Fibroblast of skin of right biceps (primary cell): ENCODE measurements at places on chromosomes 6 and 20.
A peak's percentile ranks its signal among the peaks of the same experiment; 100 is the strongest.

GRCh38 chr20:38133680-38134426 is 31.2 kb downstream of the TGM2 start:
- no peak for DNase-seq

- no peak for DNase-seq
Observed at GRCh38 chr6:154012852-154013251, 26.2 kb upstream of the OPRM1 start.

DNA sequence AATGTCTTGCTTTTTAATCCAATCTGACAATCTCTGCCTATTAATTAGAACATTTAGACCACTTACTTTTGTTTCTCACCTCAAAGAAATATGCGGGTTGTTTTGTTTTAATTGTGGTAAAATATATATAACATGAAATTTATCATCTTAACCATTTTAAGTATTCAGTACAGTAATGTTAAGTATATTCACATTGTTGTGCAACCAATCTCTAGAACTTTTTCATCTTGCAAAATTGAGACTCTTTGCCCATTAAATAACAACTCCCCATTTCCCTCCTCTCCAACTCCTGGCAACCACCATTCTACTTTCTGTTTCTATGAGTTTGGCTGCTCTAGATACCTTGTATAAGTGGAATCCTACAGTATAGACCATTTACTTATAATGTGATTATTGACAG is 13.8 kb upstream of the TCP11 start:
- DNase-seq, result no peak

DNA sequence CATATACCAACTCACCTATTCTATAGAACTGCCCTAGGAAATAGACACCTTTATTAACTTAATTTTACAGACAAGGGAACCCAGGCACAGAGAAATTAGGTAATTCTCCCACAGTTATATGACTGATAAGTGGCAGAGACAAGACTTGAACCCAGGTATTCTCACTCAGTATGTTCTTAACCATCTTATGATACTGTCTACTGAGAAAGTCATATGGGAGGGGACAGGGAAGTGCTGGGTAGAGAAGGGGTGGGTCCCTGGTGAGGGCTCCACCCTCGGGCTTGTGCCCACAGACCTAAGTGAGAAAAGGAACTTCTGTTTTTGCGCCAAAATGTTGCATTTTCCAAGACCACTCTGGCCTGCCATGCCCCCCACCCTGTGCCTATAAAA is 123.5 kb downstream of the RNF144B start:
- no peak for DNase-seq

DNA sequence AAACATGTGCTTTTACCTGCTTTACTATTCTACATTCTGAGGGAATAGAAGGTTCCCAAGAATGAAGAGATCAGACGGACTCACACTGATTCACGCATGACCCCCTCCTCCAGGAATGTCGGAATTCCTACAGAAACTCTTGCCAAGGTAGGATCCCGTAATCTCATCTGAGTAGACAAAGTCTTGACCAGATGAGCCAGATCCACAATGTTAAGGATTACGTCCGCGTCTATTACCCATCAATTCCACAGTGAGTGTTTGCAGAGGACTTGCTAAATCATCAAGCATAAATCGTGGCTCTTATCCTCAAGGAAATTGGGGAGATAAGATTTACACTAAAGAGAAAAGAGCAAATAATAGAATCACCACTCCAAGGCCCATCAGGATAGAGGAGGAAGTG is 245.9 kb upstream of the FOXQ1 start:
- no peak for DNase-seq

DNA sequence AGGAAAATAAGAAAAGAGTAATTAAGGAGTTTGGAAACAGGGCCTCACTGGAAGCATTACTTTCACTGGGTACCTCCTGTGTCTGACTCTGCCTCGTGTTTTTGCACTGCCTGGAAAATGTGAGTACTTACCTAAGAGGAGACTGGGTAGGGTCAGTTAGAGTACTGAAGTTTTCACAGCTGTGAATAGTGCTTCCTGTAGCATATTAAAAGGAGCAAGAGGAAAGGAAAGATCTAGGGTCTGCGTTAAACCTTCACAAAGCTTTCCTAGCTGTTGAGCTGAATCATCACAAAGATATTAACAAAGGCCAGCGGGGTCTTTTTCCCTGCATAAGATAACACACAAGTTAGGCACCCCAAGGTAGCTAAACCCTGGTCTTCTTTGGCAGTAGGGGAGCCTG is 82.3 kb downstream of the MLIP start:
- no peak for DNase-seq

GRCh38 chr6:138533667-138534066 is 34.4 kb upstream of the NHSL1 start:
- no peak for DNase-seq

- DNase-seq, result peak; percentile 71
Observed at GRCh38 chr6:2353412-2354137, 108.2 kb upstream of the GMDS start.

DNA sequence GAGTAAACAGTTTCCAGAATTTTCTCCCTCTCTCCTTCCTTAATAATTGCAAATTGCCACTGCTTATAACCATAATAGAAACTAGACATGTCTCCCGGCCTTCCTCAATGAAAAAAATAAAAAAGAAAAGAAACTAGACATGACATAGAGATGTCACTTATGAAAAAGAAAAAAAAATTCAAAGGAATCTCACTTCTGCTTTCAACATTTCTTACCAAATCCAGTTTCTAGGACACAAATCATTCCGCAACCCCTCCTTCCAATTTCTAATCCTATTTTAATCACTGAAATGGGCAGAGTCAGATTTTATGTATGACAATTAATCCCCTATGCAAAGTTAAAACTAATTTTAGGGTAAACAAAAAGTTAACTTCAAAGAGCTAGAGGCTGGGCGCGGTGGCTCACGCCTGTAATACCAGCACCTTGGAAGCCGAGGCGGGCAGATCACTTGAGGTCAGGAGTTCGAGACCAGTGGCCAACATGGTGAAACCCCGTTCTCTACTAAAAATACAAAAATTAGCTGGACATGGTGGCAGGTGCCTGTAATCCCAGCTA is 40.1 kb upstream of the EEF1A1 start:
- no peak for DNase-seq

- peak; percentile 48 for DNase-seq
Observed at GRCh38 chr6:145963216-145964068, 716 bp downstream of the SHPRH start.

- DNase-seq, result no peak
Observed at GRCh38 chr6:15839969-15840541, 177.2 kb upstream of the DTNBP1 start.

DNA sequence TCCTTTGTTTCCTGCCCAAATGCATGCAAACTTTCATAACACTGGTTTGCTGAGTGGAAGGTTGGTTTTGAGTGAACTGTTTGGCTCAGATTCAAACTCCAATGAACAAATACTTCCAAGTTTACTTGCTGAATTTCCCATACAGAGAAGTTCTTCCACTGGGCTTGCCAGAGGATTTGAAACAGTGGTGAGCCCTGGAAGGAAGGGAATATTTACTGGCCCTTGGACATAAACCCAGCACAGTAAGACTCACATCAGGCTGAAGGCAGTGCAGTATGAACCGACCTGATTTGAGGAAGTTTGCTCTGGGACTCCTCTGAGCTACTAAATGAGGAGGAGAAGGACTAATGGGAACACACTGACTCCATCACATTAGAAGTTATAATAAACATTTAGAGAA is 3.8 kb downstream of the TRAF3IP2 start:
- DNase-seq, result peak; percentile 90

DNA sequence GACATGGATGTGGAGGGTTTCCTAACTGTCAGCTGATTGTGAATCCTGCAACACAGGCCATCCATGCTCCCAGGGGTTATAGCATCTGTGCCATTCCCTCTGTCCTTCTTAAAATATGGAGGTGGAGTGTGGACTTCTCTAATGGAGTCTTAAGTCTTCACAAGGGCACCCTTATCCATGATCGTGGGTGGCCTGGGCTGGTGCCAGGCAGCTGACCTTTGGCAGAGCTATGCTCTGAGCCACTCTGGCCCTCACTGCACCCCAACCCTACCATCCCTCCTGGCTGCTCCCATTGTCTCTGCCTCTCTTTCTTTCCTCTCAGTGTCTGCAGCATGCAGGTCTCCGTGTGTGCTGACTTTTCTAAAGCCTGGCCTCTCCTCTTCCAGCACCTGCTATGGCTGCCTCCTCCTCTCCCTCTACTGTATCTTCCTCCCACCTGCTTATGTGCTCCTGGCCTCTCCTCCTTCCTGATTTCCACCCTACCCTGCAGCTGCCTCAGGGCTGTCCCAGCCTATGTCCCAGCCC is 11.2 kb upstream of the PCMTD2 start:
- no peak for DNase-seq

GRCh38 chr20:10708351-10709185 is 34.8 kb upstream of the JAG1 start:
- peak; percentile 72 for DNase-seq

GRCh38 chr6:1389369-1390132 is at the start of gene FOXF2:
TSS of gene FOXF2 (plus strand) at chr6:1389576. CDS start at chr6:1389948, 372 bp downstream.
- DNase-seq, result no peak

DNA sequence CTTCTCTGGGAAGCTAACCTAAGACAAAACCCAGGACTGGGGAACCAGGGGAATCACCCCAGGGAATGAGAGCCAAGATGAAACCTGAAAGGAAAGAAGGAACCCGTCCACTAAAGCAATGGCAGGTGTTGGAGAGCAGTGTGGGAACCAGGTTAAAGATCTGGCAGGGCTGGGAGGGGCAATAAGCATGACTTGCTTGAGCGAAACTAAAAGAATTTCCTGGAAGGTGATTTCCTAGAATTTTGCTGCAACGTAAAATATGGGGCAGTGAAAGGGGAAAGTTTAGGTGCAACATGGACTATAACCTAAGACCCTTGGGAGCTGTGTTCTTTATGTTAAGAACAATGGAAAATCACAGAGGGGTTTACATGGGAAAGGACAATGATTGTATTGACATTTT is 126.2 kb upstream of the SSTR4 start:
- DNase-seq, result no peak

DNA sequence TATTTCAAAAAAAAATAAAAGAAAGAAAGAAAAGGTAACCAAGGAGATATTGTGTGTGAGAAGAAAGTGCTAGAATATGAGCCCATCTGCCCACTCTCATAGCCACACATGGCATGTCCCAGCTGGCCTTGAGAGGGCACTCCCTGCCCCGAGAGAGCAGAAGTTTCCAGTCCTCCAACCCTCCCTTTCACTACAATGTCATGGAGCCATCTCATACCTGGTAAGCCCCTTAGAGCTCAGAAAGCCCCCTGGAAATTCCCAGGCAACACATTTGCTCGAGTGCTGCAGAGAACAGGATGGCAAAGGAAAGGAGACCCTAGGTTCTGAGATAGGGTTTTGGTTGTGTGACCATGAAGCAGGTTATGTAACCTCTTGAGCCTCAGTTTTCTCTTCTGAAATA is 75.8 kb upstream of the RIN2 start:
- DNase-seq, result no peak

DNA sequence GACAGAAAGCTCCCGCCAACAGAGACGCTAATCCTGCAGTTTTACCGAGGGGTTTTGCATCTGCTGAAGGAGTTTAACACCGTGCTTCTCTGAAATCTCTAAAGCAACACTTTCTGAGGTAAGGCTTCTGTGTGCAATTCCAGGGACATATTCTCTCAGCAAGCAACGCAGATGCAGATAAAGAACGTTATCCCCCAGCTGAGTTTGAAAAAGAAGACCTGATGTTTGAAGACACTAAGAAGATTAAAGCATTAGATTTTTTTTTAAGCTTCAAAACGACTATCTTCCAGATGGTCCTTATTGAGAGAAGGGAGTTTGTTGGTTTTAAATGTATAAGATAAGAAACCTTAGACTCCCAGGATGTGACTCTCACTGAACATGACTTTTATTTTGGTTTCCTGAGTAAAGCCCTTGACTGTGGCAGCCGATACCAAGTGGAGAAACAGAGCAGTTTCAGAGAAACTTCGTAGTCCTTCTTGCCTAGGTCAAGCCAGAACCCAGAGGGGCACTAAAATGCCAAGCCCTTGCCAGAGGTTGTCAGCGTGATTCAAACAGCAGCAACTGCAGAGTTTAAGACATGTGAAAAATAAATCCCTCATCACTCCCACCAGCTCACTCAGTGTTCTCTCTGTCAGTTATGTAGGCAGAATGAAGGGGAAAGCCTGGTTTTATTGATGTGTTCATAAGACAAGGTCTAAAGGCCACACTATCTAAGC is 353.3 kb upstream of the CNR1 start:
- DNase-seq, result no peak

GRCh38 chr6:135506270-135506997 is 8.9 kb upstream of the AHI1 start:
- peak; percentile 57 for DNase-seq

GRCh38 chr6:145836772-145837171 is 22.2 kb upstream of the FBXO30 start:
- peak; percentile 66 for DNase-seq

DNA sequence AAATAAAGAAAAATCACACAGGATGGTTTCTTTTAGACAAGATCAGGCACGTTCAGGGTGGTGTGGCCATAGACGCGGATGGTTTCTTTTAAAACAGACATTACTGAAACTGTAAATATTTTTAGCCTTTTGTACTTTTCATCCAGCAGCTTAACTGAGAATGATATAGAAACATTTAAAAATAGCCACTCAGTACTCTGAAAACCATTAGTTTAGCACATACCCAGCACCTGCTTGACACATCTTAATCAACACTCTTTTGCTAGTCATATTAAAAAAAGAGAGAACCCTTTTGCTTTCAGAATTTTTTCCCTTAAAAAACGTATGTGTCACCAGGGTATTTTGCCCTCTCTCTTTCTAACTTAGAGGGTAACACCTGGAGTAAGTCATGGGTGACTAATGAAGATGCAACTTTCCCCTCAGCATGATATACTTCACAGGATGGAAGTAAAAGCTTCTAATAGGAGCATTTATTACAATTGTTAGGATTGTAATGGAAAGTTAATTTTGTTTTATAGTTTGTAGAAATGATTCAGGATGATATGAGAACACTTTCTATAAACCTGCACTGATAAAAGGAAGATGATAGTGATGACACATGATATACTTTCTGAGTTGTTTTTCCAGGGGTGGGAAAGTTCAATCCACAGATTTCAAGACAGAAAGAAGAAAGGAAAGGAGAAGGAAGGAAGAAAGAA is 45.2 kb downstream of the BACH2 start:
- DNase-seq, result no peak
